C1 segment of cervical spinal cord (tissue), 14 donors: ENCODE measurements at places on chromosomes 5 and 9.
A peak's percentile ranks its signal among the peaks of the same experiment; 100 is the strongest.

DNA sequence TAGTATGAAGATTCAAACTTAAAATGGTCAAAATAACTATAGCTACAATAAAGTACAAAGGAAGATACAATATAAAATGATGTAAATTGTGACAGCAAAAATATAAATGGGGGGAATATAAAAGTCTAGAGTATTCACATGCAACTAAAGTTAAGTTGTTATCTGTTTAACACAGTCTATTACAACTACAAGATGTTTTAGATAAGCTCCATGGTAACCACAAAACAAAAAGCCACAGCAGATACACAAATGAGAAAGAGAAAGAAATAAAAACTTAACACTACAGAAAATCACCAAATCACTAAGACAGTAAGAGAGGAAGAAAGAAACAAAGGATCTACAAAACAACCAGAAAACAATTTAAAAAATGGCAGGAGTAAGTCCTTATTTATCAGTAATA lies 17.0 kb upstream of the SH3TC2 start:
- no peak for DNase-seq

DNA sequence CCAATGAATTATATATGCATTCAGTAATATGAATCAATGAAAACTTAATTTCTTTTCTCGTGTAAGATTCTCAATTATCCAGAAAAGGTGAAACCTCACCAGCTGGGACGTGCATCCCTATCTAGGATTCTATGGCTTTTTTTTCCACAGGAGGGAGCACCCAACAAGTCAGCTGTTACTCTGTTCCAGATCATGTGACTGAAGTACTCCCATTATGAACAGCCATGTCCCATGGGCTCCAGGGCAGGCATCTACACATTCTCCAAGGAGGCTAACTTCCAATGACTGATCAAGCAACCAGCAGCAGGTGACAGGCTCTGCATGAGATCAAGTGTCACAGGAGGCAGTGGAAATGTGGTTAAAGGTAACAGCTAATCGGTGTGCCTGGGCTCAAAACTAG lies 118.8 kb downstream of the ELAVL2 start:
- no peak for DNase-seq

- no peak for DNase-seq
These were observed 277.9 kb downstream of the GAS1 start for GRCh38 chr9:86669422-86669821.

DNA sequence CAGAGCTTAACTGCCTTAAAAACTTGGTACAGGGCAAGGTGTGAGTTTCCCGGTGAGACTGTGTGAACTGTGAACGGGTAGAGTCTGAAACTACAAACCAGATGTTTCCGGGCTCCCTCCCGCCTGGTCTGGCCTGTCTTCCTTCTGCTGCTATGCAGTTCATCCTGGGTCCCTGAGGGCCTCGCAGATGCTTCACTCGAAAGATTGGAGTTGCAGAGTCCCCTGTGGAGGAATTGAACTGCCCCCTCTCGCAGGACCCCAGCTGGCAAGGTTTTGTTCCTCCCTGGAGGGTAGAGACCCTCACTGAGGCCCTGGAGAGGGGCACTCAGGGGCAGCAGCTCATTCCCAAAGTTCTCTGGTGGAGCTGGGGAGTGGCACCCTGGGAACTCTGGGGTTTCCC lies 533 bp downstream of the DCANP1 start:
- no peak for DNase-seq

GRCh38 chr9:109251776-109252106 lies 69.1 kb downstream of the EPB41L4B start:
- no peak for DNase-seq

DNA sequence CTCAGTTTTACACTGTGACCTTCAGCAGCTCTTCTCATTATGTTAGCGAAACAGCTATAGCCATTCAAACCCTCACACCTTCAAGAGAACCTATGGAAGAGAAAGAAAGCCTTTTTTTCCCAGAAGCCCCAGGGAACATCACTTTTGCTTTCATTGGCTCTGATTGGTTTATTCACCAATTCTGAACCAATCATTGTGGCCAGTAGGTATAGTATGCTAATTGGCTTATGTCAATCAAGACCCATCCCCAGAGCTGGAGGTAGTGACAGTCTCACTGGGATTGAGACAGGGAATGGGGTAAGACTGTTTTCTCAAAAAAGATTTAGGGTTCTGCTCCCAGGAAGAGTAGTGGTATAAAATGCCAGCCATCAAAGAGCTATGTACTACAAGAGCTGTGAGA lies 74.1 kb upstream of the FSD1L start:
- no peak for DNase-seq

DNA sequence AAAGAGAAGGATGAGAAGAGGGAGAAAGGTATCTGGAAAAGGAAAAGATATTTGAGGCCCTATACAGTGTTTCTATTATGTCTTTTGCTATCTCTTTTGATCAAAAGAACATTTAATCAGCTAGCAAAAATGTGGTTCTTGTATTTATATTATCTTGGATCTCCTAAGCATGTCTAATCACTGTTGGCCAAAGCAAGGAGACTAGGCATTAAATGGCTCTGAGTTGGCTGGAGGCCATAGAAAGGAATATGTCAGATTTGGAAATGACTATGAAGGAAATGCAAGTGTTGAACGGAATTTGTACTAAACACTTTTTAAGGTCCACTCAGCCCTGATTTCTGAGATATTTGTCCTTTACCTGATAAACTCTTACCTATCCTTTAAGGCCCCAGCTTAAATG lies 22.4 kb upstream of the THG1L start:
- no peak for DNase-seq

GRCh38 chr5:83281658-83282057 lies 189.9 kb upstream of the VCAN start:
- no peak for DNase-seq

- DNase-seq = no peak
These were observed 6.4 kb downstream of the PRKAA1 start for GRCh38 chr5:40791715-40792139.

GRCh38 chr9:129336601-129337331 lies 158.7 kb upstream of the IER5L start:
- no peak for DNase-seq

DNA sequence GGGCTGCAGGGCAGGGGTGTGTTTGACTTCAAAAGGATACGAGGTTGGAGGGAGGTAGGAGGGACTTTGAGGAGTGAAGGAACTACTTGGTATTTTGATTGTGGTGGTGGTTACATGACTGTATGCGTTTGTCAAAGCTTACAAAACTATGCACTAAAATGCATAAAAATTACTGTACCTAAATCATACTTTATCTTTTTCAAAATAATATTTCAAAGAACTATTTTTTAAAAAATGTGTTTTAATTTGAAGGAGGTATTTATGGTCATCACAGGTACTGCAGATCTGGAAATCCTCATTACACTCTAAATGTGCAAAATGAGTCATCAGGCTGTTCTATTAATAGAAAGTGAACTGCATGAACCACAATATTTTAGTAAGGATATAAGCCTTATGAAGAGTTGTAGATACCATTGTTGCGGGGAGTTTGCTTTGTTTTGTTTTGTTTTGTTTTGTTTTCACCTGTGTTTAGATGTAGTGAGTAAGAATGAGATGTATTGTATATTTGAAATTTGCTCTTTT lies 116.9 kb downstream of the ARRDC3 start:
- no peak for DNase-seq

- no peak for DNase-seq
These were observed 106.3 kb downstream of the GDA start for GRCh38 chr9:72255569-72255968.

GRCh38 chr5:54717870-54718269 lies 200.3 kb downstream of the SNX18 start:
- no peak for DNase-seq

GRCh38 chr9:126860757-126861466 lies 473 bp downstream of the ZBTB34 start:
- no peak for DNase-seq

- no peak for DNase-seq
These were observed 2.9 kb downstream of the UNC13B start for GRCh38 chr9:35164711-35165110.

DNA sequence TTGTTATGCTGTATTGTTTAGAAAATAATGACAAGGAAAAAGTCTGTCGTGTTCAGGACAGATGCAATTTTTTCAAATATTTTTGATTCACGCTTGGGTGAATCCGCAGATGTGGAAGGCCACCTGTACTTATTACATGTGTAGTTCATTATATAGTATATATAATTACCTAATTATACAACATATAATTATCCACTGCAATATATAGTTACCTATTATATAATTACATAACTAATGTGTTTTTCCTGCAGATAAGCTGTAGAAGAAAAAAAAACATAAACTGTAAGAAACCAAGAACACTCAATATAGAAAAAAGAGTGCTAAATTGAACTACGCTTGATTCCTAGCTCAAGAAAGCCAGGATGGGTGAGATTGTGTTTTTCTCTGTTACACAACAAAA lies 93.6 kb upstream of the RANBP3L start:
- DNase-seq = no peak

DNA sequence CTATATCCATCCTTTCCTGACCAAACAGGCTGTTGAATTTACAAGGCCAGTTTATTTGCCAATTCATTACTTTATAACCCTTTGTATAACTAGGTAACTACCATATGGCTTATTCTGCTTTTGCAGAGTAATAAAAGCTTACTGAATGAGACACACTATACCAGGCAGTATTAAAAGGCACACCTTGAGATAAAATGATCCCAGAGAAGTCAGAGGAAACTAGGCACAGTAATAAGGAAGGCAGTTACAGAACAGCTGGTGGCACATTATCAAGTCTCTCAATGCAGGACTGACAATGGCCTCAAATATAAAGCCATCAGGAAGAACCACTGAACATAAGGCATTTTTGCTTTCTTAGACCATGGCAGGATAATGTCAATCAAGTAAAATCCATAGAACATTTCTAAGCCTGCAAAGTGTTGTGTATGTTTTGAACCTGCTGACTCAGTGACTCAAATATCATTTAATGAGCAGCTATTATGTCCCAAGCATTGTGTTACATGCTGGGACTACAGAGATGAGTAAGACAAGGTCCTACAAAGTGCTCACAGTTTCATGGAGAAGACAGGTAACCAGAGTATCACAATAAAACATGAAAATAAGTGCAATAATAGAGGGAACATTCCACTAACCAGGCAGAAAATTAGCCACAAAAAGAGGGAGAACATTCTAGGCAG lies 52.5 kb downstream of the OXCT1 start:
- no peak for DNase-seq

DNA sequence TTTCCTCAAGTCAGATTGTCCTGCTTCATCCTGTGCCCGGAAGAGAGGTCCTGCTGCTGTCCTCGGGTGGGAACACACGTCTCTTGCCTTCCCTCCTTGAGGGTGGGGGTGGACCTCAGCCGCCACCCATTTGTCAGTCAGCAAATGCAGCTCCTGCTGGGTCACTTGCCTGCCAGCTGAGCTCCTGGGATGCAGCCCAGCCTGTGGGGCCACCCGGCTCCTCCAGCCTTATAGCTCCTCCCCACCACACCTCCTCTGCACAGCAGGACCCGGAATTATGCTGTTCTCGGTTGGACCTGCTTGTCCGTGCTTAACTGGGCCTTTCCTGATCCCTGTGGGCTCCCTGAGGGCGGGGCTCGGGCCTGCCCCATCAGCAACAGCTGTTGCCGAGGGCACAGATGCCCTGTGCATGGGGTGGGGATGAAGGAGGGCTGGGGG lies 52.7 kb downstream of the RXRA start:
- peak; percentile 23 for DNase-seq

GRCh38 chr5:19920761-19921160 lies 67.2 kb downstream of the CDH18 start:
- no peak for DNase-seq

- DNase-seq = peak; percentile 8
These were observed 136.9 kb upstream of the ANKH start for GRCh38 chr5:15008476-15008875.

DNA sequence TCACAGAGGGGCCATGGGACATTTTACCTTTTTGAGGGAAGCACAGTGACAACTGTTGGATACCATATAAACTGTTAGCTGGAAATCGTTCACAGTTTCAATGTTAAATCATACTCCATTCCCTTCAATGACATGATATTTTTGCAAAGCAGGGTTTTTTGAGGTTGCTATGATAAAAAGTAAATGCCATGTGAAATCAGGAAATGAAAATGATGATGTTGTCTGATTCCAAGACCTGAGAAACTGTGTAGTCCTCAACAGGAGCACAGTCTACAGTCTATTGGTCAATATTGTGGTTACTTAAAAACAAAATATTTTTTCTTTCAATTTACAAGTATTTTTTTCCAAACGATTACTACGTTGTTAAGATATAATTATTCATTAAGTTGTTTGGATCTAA lies 24.0 kb upstream of the ADAM19 start:
- DNase-seq = no peak

DNA sequence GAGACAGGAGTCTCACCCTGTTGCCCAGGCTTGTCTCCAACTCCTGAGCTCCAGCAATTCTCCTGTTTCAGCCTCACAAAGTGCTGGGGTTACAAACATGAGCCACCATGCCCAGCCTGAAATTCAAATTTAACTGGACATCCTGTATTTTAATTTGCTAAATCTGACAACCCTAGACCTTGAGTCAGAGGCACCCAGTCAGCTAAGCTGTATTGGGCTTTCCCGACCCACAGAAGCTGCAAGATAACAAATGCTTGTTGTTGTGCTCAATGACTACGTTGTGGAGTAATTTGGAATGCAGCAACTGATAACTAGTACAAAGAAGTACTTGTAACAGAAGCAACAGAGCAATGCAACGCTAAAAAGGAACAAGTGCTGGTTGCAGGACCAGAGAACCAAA lies 533.1 kb downstream of the NTRK2 start:
- no peak for DNase-seq

DNA sequence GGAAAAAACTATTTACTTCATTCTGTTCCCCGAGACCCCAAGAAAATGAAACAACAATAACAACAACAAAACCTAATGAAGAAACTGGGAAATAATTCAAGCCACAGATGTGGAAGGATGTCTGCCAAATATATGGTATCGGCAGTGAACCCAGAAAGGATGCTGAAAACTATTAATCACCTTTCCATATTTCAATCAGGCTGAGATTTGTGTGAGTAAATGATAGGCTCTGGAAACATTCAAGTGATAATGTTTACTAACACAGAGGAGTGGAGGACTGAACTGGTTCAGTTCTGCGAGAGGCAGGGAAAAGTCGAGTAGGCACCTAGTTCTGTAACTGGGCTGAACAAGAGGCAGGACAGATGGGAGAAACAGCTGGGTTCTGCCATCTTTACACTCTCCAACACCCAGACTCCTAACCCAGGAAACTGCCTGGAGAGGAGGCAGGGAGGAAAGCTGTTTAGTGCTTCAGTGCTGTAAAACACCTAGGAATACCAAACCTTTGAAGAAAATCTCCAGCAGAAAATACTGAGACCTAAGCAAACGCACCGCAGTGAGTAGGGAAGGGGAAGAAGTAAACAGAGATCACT lies 96.8 kb upstream of the GNA14 start:
- no peak for DNase-seq

DNA sequence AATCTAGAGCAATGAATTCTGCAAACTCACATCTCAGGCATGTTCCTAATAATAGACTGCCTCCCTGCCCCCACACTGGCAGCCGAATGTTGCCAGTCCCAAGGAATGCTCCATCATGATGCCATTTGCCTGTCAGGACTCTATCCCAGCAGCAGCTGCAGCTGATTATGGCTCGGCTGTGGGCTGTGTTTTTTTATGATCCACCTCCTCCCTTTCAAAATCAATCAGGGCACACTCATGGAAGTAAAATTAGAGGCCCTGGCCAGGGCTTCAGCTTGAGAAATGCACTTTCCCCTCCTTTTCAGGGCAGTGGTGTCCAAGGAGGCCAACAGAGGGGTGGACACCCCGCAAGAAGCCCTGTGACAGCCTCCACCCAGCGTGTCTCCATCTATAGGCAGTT lies 176.7 kb upstream of the S1PR3 start:
- DNase-seq = no peak

- DNase-seq = no peak
These were observed 151.4 kb downstream of the AUH start for GRCh38 chr9:91210318-91210717.

- no peak for DNase-seq
These were observed 399.2 kb downstream of the IRX2 start for GRCh38 chr5:2352101-2352861.
